C1 segment of cervical spinal cord (tissue), 14 donors: ENCODE measurements at places on chromosomes 2 and 18.

DNA sequence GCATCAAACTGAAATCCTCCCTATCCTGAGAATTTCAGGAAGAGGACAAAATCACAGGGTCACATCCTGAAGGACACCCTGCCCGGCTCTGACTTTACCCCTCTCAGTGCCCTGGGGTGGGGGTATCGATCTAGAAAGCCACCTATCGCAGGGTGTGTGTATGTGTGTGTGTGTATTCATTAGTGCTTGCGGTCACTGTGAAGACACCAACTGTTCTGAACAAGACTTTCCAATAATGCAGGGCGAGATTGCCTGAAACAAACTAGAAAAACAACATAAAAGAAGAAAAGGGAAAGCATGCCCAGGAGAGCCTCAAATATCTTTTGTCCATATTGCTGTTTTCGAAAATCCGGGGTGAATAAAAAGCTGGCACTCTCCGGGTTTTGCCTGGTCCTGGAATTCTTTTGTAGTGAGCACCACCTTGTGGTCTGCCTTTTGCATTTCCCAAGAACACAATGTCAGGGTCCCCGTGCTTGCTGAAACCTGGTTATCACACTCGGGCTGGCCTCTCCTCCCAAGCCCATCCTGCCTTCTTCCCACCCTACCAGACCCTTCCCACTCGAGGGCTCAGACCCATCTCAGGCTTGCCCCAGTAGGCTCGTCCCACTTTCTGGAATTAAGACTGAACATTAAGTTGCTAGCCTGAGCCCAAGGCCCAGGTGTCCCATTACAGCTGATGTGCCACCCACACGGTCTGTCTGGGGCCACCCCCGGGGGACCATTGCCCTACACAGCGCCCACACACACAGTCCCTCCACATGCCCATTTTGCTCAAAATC is 25.0 kb upstream of the COPS8 start:
- DNase-seq, result no peak

GRCh38 chr2:41668529-41668928 is 379.3 kb upstream of the PKDCC start:
- DNase-seq, result no peak

- no peak for DNase-seq
Observed at GRCh38 chr2:234968631-234969305, 17.0 kb downstream of the SH3BP4 start.

DNA sequence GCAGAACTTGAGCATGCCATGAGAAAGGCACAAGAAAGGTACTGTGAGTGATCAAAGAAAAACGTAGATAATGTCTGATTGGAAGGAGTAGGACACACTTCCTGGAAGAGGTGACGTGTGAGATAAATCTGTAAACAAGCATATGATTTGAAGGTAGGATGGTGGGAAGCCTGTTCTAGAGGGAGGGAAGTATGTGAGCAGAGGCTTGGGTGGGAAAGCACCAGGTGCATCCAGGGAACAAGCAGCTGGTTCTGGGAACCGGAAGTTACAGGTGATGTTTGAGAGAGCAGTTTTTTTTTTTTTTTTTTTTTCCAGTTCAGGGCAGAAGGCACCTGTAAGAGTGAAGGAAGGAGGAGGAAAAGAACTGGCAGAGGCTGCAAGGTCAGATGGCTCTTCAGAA is 116.6 kb upstream of the EFEMP1 start:
- no peak for DNase-seq

GRCh38 chr2:102138331-102138730 is 4.2 kb upstream of the IL1R1 start:
- DNase-seq, result no peak

DNA sequence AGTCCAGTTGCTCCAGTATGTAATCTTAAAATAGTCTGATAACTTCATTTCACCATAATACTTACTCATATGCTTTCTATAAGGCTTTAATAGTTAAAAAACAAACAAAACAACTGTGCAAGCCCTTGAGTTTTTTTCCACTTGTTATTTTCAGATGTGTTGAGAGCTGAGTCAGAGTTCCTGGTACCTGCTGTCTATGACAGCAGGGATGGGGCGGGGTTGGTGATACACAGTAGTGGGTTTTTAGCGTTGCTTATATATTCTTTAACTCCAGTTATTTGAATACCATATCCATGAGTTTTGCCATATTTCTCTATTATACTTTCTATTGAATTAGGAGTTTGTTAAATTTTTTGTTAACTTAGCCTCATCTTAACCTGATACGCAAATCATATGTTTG is 5.0 kb downstream of the NAPG start:
- DNase-seq, result no peak

DNA sequence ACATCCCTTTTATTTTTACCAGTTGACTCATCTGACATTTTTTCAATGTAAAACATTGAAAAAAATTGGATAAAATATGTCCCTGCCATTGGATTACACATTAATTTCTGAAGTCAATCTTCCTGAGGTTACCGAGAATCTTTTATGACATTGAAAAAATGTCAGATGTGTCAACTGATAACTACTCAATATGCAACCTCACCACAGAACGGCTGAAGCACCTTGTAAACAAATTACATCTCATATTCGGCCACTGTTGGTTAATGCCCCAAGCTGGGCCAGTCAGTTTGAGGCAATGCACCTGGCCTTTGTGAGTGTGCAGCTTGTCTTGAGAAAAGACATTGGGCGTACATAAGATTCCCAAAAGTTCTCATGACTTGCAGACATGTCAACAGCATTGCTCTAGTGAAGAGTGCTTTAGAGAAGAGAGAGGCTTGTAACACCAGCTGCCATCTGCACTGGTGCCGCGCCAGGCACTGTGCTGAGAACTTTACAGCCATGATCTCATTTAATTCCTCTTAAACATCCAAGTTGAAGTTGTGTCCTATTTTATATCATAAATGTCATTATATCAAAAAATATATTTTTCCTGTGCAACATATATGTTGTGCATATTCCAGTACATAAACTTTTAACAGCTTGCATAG is 112.7 kb upstream of the SLC35G4 start:
- DNase-seq, result no peak

DNA sequence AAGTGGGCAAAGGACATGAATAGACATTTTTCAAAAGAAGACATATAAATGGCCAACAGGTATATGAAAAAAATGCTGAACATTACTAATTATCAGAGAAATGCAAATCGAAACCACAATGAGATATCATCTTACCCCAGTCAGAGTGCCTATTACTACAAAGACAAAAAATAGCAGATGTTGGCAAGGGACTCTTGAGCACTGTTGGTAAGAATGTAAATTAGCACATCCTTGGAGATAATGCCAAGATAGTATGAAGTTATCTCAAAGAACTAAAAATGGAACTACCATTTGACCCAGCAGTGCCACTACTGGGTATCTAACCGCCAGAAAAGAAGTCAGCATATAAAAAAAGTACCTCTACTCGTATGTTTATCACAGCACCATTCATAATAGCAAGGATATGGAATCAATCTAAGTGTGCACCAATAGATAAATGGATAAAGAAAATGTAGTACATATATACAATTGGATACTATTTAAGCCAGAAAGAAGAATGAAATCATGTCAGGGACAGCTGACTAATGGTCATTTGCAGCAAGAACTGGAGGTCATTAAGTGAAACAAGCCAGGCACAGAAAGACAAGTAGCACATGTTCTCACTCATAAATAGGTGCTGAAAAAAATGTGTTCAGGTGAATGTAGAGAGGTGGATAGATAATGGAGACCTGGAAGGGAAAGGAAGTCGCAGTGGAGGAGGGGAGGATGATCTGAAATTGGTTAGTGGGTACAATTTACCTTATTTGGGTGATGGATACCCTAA is 141.7 kb upstream of the B3GNT2 start:
- no peak for DNase-seq

DNA sequence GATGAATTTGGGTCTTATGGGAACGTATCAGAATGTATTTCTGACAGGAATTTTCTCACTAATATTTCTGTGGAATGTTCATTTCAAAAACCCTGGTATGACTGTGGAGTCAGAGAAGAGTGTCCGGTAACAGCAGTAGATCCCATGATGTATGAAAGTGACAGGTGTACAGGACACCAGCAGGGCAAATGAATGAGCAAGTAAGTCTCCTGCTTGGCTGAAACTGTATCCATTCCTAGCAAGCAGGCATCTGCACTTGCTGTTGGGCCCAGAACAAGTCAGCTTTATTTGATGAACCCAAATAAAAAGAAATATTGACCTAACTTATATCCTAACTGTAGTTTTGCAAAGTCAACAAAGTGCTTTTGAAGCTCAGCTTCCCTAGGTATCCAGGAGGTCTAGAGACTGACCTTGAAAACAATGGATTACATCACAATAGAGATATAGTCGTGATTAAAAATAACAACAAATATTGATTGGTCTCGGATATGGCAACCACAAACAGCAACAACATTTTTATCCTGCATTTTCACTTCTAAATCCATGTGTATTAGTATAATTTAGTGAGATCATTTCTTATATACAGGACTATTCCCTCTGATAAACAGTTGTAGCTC is 37.6 kb downstream of the NXPH2 start:
- DNase-seq, result no peak

GRCh38 chr2:3536682-3537632 is 17.6 kb upstream of the ADI1 start:
- DNase-seq, result no peak

- peak; percentile 71 for DNase-seq
Observed at GRCh38 chr2:58047373-58047935, 848 bp downstream of the VRK2 start.

DNA sequence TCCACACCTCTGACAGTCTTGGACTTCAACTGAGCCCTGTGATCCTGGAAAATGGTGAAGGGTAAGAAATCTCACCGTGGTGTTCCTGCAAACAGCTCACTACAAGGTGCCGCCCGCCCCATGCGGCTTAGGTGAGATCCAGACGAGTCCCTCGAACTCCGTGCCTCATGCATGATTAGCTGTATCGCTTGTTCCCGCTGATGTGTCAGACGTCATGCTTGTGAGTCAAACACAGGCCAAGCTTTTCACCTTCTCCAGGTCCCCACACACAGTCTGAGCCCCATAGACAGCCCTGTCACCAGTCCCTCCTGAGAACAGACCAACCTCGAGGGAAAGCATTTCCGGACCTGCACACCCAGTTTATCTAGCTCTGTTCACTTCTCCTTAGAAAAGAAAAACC is 740.5 kb downstream of the GALR1 start:
- DNase-seq, result no peak

GRCh38 chr2:141348481-141348880 is 782.3 kb downstream of the LRP1B start:
- DNase-seq, result no peak

GRCh38 chr2:235000426-235001236 is 48.8 kb downstream of the SH3BP4 start:
- no peak for DNase-seq

GRCh38 chr2:196970099-196970498 is 43.6 kb upstream of the PGAP1 start:
- no peak for DNase-seq

- no peak for DNase-seq
Observed at GRCh38 chr18:76465630-76466409, 29.2 kb downstream of the ZNF516 start.

DNA sequence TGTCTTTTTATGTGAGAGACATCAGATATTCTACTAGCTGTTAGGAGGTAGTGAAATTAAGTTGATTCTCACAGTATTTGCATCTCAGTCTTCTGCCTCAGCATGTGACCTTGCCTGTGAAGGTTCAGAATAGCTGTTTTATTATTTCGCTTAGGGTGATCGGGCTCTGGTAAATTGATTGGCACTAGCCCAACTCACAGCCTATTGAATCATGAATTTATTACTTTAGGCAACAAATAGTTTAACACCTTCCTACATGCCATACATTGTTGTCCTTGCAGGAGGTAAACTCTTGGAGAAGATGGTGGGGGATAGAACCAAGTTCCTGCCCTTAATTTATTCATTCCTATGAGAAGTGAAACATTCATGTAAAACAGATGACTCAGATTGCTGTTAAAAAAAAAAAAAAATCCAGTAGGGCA is 101.9 kb downstream of the GPD2 start:
- DNase-seq, result no peak
